Glutamatergic neuron (in vitro differentiated cells): ENCODE measurements at places on chromosomes 6 and 20.

DNA sequence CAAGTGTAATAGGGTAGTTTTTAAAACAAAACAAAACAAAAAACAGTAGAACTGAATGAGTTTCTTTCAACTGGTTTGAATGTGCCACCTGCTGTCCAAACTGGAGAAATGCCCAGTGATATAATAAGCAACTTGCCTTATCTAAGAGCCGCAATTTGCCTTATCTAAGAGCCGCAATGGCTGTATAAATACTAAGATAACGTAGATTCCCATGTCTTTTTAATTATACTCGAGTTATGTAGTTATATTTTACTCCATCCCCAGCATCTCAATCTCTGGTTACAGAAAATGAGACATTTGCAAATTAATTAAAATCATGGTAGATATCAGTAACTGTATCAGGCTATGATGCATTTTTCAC is 67.2 kb downstream of the RPP40 start:
- DNase-seq, result no peak

GRCh38 chr20:61389077-61389476 is 137.0 kb downstream of the CDH4 start:
- no peak for DNase-seq

DNA sequence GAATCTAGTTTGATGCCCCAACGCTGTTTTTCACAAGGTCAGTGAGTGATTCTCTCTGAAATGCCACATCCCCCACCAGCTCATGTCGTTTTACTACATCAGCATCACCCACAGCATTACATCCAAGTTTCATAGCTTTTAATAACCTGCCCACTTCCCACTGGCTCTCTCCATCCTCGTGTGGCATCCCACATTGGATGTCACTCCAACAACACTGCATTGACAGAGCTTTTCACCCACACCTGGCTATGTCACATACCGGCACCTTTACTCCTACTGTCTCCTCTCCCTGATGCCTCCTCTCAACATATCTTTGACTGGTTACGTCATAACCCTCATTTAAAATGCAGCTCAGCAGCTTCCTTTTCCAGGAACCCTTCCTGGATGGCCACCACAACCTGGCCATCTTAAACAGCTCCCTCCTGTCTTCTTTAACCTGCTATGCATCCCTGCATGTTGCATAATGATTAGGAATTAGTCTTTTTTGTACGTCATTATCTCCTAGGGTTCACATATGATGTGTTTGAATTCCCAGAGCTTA is 5.0 kb upstream of the ADTRP start:
- no peak for DNase-seq

DNA sequence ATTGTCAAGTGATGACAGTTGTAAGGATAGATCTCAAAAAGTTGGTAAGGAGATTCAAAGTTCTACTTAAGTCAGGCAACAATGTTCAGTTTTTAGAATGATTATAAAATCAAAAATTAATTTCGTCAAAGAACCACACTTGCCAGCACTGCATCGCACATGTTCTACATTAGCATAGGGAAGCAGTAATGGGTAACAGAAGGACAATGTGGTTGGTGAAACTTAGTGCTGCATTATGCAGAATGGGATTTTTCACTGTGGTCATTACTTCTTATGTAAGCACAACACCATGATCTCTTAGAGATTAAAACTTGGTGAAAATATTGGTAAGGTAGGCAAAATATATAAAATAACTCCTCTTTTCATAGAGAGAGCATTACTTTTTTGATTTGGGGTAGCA is 173.7 kb upstream of the THEMIS start:
- DNase-seq, result no peak

DNA sequence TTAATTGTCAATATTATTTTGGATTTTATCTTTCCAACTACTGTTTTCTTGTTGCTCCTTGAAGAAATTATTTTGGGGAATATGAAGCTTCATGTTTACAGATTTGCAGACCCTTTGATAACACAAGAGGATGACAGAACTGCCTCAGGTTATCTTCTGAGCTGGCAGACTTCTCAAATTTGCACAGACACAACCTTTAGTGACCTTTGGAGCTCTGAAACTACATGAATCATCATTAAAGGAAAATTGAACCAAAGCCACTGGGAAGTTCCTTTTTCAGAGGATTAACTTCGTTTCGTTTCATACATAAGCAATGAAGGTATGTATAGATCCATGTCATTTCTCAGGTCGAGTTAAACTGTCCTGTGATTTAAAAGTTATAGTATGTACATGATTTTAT is 85.9 kb downstream of the FBXO5 start:
- no peak for DNase-seq

- peak; percentile 64 for DNase-seq
These were observed 121.3 kb downstream of the TOX2 start for GRCh38 chr20:44035924-44036323.

- DNase-seq, result no peak
These were observed 528.6 kb upstream of the JARID2 start for GRCh38 chr6:14717307-14717706.

GRCh38 chr6:46410334-46410953 is 80.8 kb downstream of the RCAN2 start:
- no peak for DNase-seq

DNA sequence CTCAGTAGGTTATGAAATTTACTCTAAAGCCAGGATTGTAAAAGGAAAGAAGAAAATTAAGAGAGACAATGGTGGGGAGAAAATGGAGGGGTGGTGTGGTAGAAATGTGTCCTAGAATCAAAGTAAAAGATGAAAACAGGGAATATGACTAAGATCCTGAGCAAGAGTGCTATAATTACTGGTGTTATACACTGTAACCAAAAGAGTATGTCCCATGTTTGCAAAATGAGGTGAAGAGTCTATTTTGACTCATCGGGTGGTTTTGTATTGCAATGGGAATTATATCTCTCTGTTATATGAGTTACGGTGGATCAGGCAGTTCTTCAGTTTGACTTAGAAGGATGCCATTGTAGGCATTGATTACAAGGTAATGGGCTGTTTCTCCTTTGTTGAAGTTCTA is 8.5 kb downstream of the L3MBTL3 start:
- DNase-seq, result no peak

DNA sequence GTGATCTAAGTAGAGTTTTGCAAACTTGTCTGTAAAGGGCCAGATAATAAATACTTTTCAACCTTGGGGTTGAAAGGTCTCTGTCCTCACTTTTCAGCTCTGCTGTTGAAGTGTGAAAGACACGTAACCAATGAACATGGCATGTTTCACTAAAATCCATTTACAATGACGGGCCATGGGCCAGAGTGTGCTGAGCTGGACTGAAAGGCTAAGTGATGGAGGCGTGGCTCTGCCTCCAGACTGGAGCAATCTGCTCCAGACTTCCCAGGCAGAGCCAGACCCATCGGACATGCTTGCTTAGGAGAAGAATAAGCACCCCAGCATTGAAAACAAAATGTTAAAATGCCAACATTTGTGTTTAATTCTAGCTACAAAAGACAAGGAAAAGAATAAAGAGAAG is 41.4 kb downstream of the SCAND1 start:
- no peak for DNase-seq

- no peak for DNase-seq
These were observed 13.7 kb upstream of the TBC1D22B start for GRCh38 chr6:37243816-37244370.

GRCh38 chr20:38997622-38998021 is 35.5 kb downstream of the DHX35 start:
- no peak for DNase-seq

DNA sequence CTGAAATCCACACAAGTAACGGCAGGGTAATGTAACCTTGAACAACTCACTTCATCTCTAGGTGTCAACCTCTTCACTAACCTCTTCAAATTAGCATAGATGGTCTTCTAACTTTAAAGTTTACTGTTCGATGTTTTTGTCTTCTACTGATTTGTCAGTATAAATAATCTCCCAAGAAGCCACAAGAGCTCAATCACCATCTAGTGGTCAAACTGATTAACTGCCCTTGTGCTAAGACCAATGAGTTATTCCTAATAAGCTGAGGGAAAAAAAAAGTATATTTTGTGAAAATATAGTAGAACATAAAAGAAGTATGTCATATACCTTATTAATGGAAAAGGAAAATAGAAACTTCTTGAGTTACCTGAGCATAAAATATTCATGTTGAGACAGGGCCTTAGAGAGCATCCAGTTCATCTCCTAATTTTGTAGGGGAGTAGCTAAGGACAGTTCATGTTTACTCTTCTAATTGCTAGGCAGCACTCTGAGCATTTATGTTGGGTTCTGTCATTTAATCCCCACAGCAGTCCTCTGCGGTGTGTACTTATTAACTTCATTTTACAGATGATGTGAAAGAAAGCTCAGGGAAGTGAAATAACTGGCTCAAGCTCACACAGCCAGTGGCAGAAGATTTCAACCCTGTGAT is 317.1 kb downstream of the ESR1 start:
- DNase-seq, result no peak
